ENCODE measurements at places on chromosomes 6 and 20. TPM values are rescaled to one million over a fixed set of nuclear protein-coding genes. Genes with fewer than 3 reads are reported as not detected.

- no peak for DNase-seq
Observed at GRCh38 chr20:48826069-48826468, 1.7 kb downstream of the PREX1 start.

GRCh38 chr6:31328355-31328960, 28.5 kb downstream of the HLA-B start:
- DNase-seq = no peak

GRCh38 chr6:33166363-33166762, 25.9 kb downstream of the COL11A2 start:
- DNase-seq = no peak

DNA sequence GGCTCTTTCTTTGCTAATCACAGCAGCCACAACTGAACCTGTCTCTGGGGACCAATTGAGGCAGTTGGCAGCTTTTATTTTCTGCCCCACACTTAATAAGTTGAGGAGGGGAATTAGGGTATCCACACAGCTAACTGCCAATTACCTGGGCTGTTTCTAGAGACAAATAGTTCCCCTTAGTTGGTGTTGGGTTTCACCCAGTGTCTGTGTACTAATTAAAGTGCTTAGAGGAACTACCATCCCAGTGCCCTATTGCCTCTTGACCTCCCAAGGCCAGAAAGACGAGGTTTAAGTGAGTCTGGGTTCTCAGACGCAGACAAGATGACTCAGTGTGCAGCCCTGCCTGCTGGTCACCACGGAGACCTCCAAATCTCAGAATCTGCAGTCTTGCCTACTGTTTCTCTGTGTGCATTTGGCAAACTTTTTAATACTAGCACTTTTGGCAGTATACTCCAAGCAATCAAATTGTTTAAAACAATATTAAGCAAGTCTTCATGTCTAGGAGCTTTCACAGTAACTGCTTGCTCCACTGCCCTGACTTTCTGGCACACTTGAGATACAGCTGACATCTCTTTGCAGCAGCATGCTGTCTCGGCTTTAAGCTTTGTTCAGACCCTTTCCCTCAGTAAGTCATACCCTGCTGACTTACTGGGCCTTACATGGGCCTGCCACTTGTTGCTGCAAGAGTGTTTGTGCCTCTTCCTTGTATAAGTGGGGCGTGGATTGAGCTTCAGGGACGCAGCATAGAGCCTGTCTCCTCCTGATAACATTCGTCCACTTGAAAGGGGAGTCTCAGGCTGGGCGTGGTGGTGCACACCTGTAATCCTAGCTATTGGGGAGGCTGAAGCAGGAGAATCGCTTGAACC, 31.9 kb downstream of the STK35 start:
- DNase-seq = no peak

GRCh38 chr20:6704132-6704861, 63.2 kb upstream of the BMP2 start:
- no peak for DNase-seq

GRCh38 chr6:52931351-52931750, 21.9 kb upstream of the GSTA3 start:
- DNase-seq = no peak

GRCh38 chr6:95690328-95690727, 113.0 kb downstream of the MANEA start:
- DNase-seq = no peak

- DNase-seq = no peak
Observed at GRCh38 chr20:6178537-6178936, 55.7 kb upstream of the FERMT1 start.

GRCh38 chr6:139570166-139570565, 195.7 kb upstream of the CITED2 start:
- no peak for DNase-seq

- DNase-seq = no peak
Observed at GRCh38 chr6:8301502-8301901, 133.8 kb downstream of the SLC35B3 start.

DNA sequence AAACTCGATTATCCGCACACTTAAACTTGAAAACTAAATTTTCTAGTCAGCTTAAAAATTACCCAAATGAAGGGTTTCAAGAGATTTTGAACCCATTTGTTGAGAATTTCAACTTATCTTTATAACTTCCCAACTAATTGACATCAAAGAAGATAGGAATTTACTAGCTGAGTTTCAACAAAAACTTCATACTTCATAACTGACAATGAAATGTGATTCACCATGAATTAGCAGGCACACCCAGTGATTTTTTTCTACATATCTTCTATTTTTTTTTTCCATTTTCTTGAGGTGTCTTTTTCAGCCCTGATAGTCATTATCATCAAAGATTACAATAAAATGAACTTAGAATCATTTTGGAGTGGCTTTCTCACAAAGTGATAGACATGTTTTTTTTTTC, 26.7 kb downstream of the TNFAIP3 start:
- DNase-seq = no peak

- DNase-seq = no peak
Observed at GRCh38 chr6:71250099-71250602, 38.5 kb upstream of the OGFRL1 start.

DNA sequence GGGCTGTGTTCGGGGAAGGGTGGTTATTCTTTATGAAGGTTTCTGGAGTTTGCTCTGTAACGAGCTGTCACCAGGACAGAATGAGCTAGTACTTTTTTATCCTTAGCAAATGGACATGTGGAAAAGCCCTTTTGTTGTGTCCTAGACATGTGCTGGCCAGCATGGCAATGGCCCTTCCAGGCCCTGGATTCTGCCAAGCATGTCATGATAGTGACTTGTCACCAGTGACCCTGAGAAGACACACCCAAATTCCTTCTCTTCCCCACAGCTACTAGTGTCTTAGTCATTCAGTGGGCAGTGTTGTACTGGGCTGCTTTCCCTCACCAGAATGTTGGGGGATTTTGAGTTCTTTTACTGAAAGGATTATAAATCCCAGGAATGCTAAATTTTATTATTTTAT, 74.0 kb upstream of the XRN2 start:
- DNase-seq = no peak

Gene SAYSD1
- 6.7 TPM for total RNA-seq

Gene BPIFA1
- total RNA-seq = not detected

Gene PMEPA1
- total RNA-seq = 34.8 TPM
